NCI-H2171 (cell line): ENCODE measurements at places on chromosomes 7 and 10.
A peak's percentile ranks its signal among the peaks of the same experiment; 100 is the strongest.

- no peak for DNase-seq
Measured at GRCh38 chr10:16348891-16349290, 87.9 kb upstream of the PTER start.

- DNase-seq, result no peak
Measured at GRCh38 chr7:101589052-101589451, 40.0 kb downstream of the MYL10 start.

- no peak for DNase-seq
Measured at GRCh38 chr7:70237831-70238575, 639.7 kb downstream of the AUTS2 start.

- DNase-seq, result peak; percentile 67
Measured at GRCh38 chr10:80356563-80356988, at the start of the genes DYDC1 and DYDC2. DYDC1 (minus strand) TSS chr10:80356755; CDS start chr10:80352601, 4,154 bp downstream. DYDC2 (plus strand) TSS chr10:80356781; CDS start chr10:80362444, 5,663 bp downstream.

GRCh38 chr7:126959649-126960048 lies 293.1 kb downstream of the GRM8 start:
- no peak for DNase-seq

DNA sequence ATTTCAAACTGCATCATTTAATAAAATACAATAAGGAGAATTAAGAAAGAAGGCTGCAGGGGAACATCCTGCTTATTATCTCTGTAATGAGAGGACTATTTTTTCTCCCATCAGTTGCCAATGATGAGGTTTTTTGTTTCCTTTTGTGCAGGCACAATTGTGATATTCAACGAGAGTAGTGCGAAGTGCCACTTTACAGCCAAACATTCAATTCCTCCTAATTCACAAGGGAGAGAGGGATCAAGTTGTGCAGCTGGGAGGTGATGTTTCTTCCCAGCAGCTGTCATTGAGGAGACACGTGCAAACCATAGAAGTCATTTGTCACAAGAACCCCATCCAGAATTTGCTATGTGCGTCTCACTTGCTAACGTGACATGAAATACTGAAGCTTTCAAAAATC lies 81.6 kb upstream of the ICA1 start:
- peak; percentile 33 for DNase-seq

DNA sequence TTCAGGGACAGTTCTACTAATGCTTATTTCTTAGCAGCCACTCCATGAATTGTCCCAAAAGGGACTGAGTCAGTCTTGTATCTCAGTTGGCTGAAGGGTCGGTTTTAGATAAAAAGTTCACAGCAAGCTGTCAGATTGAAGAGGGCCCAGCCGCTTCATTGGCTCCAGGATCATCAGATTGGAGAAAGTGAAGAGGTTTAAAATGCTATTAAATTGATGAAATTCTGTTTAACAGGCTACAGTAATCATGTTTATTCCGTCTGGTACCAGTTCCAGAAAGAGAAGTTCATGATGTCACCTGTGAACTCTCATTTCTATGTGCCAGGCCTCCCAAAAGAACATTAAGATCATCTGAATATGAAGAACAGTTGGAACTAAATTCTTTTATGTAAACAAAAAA lies 294.4 kb upstream of the BMPER start:
- no peak for DNase-seq

DNA sequence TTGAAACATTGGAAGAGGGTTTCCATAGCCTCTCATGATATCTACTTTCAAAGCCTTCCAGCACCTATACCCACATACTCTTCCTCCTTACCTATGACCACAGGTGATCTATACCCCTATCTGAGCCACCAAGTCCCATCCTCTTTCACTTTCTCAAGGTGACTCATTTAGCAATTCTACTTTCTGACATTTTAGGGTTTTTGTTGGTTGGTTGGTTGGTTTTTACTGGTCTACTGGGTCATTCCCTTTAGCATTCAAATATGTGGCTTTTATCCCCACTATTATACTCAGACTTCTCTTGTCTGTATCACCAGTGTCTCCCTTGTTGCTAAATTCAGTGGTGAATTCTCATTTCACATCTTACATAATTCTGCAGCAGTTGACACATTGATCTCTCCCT lies 130.4 kb upstream of the STEAP4 start:
- DNase-seq, result no peak

- DNase-seq, result no peak
Measured at GRCh38 chr10:88851706-88852105, at the start of gene ANKRD22. ANKRD22 (minus strand) TSS chr10:88851844; CDS start chr10:88851607, 237 bp downstream.

DNA sequence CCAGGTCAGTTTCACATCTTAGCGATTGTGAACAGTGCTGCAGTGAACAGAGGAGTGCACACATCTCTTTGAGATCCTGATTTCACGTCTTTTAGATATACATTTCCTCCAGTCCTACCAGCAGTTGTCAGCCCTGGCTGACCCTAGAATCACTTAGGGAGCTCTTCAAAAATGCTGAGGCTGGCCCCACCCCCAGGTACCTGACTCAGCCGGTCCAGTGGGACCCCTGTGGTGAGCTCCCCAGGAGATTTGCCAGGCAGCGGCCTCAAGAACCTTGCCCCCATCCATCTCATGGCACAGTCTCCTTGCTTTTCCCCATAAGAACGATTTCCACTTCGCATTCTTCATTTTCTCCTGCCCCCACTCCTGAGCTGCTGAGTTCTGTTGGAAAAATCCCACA lies 45.5 kb downstream of the TEX36 start:
- no peak for DNase-seq

GRCh38 chr7:101690061-101690460 lies 61.0 kb upstream of the MYL10 start:
- no peak for DNase-seq

DNA sequence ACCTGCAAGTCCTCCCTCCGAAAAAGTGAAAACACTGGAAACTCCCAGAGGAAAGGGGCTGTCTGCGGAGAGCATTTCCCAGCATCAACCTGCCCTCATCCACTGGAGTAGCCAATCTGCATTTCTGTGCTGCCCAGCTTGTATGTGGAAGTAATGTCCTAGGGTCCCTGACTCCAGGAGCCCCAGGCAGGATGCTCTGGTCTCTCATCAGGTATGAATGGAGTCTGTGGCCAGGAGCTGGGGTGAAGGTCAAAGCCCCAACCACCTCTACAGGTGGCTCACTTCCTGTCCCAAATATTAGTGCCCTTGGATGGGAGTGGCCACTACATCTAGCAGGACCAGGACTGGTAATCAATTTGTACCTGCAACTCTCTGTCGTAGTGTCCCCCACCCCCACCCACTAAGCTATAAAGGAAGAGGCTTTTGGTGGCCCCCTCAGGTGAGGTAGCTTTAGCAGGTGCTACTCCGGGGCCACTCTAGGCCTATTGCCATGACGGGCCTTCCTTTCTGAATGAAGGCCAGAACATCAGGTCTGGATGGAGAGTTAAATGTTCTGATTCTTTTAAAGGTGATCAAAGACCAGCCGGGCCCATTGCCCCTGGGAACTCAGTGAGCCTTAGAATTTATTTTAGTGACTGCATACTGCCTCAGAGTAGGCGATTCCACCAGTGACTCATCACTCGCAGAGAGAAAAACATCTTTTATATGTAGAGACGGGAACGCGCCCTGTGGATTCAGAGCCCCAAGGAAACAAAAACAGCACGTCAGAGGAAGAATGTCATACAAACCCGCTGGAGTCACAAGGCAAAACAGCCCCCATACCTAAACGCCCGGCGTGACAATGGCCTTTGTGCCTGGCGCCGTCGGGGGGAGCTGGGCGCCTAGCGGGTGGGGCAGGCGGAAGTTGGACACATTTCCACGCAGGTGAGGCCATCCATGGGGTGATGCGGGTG lies 13.0 kb downstream of the EN2 start:
- no peak for DNase-seq

GRCh38 chr10:85601526-85601925 lies 765.1 kb downstream of the GRID1 start:
- no peak for DNase-seq

- DNase-seq, result no peak
Measured at GRCh38 chr10:117464176-117464575, 78.4 kb upstream of the EMX2 start.

- no peak for DNase-seq
Measured at GRCh38 chr7:126727930-126728391, 524.8 kb downstream of the GRM8 start.

- no peak for DNase-seq
Measured at GRCh38 chr7:131503639-131504038, 52.8 kb downstream of the PODXL start.

GRCh38 chr7:140304191-140304799 lies 94.0 kb downstream of the SLC37A3 start:
- no peak for DNase-seq

GRCh38 chr7:155527664-155528063 lies 18.7 kb downstream of the CNPY1 start:
- DNase-seq, result no peak

GRCh38 chr10:124495162-124495561 lies 33.5 kb downstream of the LHPP start:
- no peak for DNase-seq

GRCh38 chr10:67912331-67912946 lies 28.0 kb downstream of the SIRT1 start:
- no peak for DNase-seq

- no peak for DNase-seq
Measured at GRCh38 chr10:1198453-1199344, 142.5 kb downstream of the WDR37 start.

DNA sequence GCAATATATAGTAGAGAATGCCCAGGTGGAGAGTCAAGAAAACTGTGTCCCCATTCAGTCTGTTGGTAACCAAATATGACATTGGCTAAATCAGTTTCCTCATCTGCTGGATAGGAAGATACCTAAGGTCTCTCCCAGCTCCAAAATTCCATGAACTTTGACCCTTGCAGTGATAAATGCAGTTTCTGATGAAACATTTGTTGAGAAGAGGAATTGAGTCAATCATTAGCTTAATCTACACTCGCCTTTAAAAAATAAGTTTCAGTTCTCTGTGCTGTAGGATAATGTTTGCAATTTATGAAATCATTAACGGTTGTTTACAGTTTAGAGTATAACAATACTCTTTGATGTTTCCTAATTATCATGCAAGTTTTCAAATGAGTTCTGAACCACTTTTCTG lies 38.0 kb upstream of the SLC25A13 start:
- DNase-seq, result no peak

DNA sequence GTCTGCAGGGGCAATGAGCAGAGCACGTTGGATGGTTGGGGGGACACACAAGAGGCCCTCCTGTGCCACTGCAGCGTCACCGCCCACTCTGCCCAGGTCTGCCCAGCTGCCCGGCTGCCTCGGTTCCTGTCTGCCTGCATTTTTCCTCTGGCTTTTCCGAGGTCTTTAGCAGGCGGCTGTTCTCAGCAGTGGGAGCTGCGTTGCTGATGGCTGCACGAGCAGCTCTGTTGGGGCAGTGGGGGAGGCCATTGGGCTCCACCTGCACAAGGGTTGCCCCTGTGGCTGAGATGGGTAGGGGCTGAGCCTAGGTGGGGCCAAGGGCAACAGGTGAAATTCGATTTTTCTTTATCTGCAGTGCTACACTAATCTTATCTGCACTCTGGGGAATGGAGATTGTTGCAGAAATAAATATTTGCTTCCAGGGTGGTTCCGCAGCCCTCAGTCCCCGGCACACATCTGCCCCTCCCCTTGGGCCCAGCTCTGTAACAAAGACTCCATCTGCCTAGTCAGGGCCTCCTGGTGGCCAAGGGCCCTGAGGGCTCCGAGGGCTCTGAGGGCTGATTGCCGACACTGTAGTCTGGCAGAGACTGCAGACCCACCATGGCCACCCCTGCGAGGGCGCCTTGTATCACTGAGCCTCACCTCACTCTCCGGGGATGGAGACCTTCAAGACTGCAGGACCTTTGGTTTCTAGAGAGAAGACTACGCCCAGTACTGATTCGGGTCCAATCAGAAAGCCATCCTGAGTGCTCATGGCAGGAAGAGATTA lies 141.7 kb upstream of the SHH start:
- DNase-seq, result no peak

- DNase-seq, result no peak
Measured at GRCh38 chr7:92563345-92563744, 26.8 kb downstream of the FAM133B start.

GRCh38 chr7:133052826-133053225 lies 29.1 kb downstream of the CHCHD3 start:
- no peak for DNase-seq

DNA sequence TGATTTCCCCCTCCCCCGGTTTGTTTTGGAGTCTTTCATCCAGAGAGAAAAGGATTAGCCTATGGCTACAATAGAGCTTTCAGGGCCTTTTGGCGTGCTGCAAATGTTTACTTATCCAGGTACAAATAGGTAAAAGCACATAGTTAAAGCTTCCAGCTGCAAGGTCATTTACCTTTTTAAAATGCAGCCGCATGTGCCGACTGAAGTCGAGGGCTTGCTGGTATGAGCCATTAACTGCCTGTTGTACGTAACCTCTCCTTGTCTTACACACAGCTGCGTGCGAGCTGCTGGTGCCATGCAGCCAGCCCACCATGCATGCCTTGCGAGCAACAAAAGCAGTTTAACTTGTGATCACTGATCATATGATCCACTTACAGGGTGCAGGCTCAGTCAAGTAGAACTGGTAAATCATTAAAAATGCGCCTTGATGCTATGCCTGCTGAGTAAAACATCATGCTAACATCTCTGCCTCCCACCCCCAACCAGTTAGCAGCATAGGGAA lies 866.4 kb downstream of the LRMDA start:
- DNase-seq, result no peak

DNA sequence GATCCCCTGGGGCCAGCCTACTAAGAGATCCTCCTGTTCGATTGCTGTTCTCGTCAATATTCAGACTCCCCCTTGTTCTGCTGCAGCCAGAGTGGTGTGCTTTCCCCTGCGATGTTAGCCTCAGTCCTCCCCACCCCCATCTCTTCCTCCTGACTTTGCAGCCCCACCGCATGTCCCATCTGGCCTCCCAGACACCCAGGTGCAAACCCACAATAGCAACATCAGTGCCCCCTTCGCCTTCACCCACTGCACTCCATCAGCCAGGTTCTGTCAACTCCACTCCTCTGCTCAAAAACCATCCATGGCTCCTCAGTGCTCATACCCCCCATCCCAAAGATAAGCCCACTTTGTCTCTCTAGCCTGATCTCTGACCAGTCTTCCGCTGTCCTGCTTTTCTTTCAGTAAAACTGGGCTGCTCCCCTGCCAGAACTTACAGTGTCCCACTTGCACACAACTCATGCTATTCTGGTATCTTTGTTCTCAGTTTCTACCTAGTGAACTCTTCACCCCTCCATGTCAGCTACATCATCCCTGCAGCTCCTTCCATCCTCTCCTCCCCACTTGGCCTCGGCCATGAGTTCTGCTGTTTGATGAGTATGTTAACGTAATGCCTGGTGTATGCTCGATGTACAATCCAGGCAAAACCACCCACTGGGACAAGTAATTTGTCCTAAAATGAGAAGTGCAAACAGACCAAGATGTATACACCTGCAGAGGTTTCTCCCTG lies 26.6 kb downstream of the COL13A1 start:
- DNase-seq, result no peak

GRCh38 chr10:132248455-132249225 lies 59.1 kb downstream of the STK32C start:
- no peak for DNase-seq

- no peak for DNase-seq
Measured at GRCh38 chr10:90787393-90788198, 70.2 kb downstream of the HTR7 start.
